Stimulated activated CD4-positive, alpha-beta T cell treated with anti-CD3 and anti-CD28 coated beads, TNF-alpha, amount 100 ng/mL, for 48 hours (primary cell): ENCODE measurements at places on chromosomes 2 and 18.

DNA sequence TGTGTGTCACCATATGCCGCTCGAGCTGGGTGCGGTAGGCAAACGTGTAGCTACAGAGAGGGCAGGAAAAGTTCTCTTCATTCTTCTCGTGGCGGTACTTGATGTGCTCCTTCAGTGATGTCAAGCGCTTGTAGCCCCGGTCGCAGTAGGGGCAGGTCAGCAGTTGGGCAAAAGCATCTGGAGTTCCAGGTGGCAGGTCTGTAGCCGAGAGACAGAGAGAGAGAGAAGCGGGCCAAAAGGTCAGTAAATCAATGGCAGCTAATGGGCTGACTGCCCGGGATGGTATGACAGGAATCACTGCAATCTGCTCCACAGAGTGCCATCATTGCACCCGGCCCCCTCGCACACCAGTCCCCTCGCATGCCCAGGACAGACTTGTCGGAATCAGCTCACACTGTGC is 116.0 kb downstream of the ZEB2 start:
- DNase-seq, result no peak

DNA sequence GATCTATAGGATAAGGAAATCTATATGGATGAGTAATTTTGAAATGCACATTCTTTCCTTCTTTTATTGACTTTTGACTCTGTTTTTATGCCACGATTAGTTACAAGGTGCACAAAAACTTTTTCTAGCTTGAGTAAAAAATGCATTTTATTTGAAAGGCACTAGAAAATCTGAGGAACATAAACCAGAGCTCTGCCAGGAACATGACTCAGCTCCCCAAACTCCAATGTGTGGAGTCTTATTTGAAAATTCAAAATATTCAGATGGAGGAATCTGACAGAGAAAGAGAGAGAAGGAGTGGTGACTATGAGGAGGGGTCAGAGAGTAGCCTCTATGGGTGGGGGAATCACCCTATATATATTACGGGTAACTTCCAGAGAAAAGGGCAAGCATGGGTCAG is 231.0 kb downstream of the DCC start:
- no peak for DNase-seq

DNA sequence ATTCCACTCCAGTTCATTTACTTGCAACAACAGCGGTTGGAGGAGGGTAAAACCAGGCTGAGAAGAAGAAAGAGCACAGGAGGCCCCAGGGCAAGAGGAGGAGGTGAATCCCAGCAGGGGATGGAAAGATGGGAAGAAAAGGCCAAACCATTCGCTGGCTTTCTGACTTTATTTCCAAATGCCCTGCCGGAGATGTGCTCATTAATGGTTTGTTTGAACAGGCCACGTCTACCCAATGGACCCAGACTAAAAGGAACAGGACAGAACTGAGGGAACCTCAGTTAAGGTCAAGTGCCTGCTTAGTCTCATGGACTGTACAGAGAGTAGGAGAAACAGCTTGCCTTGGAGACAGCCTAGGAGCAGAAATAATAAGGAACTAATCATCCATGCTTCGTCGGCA is 121.6 kb upstream of the NDUFV2 start:
- no peak for DNase-seq

DNA sequence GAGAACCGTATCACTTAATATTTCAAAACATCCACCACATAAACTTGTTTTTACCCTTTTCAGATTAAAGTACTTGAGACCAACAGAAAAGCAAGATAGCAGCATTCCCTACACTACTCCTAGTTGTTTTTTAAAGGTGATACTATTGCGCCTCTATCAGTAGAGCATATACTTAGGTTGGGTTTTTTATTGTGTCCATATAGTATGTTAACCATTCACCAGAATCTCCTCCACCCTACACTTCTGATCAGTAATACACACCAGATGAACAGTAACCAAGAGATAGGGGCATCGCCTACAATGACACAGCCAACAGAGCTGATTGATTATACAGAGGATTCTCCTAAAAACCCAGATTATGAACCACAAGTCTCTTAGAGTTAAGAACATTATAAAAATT is 70.1 kb upstream of the ZNF385B start:
- no peak for DNase-seq

- no peak for DNase-seq
These were observed 214.7 kb downstream of the SEPTIN10 start for GRCh38 chr2:109399066-109399465.

- DNase-seq, result no peak
These were observed 60.3 kb upstream of the GPC1 start for GRCh38 chr2:240375024-240375645.

- no peak for DNase-seq
These were observed 495 bp downstream of the TMEM169 start for GRCh38 chr2:216082117-216082711.

GRCh38 chr2:99697811-99698568 is 208.2 kb upstream of the REV1 start:
- no peak for DNase-seq

DNA sequence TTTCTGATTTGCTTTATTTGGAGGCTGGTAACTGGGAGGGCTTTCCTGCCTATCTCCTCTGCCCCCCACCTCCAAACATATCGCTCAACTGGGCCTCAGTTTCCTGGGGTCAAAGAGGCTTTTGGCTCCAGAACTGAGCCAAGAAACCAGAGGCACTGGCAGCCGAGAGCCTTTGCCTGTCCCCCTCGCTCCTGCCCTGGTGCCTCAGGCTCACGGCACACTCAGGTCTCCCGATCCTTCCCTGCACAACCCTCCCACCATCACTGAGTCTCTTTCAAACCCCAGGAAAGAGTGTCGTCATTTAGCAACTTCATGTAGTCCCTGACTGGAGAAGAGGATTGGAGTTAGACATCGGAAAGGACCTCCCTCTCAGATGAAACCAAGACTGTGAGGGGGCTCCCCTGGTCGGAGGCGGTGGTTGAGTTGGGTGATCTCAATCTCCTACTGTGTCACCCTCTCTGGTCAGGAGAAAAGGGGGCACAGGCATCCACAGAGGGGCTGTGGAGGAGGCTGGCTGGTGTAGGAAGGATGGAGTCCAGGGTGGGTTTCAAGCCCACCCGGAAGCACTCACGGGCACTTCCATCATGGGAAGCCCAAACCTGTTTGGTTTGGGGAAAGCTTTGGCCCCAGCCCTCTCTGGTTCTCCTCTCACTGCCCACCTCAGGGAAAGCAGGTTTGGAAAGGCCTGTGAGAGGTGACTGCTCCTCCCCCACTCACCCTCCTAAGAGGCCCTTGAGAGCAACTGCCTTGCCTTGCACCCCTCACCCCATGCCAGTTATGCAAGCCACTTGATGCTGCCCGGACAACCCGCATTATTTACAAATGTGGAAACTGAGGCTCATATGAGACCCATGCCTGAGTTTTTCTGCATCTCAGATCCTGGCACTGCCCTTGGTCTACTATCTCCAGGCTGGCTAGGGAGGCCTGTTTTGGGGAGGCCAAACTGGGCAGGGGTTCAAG is 62.3 kb downstream of the TNS1 start:
- no peak for DNase-seq

- DNase-seq, result no peak
These were observed 32.2 kb downstream of the DPYSL5 start for GRCh38 chr2:26880161-26880560.

- no peak for DNase-seq
These were observed 1.4 kb upstream of the ZNF804A start for GRCh38 chr2:184596819-184597411.

DNA sequence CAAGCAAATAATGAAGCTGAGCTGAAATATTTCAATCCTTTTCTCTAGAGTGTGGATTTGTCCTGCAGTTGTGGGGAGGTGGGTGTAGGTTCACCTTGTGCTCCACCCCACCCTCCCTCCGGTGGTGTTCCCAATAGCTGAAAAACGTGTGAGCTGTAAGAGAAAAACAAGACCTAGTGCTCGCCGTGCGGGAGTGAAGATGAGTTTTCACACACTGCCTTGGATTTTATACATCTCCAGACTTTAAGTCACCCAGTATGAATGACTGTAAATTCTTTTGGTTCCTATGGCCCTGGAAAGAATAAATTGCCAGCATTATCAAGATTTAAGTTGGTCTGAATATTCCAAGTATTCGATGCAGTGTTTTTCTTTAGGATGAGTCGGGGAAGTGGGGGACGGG is 1.9 kb upstream of the SOX11 start:
- DNase-seq, result no peak

- no peak for DNase-seq
These were observed 58.4 kb downstream of the ITGB1BP1 start for GRCh38 chr2:9364791-9365497.

DNA sequence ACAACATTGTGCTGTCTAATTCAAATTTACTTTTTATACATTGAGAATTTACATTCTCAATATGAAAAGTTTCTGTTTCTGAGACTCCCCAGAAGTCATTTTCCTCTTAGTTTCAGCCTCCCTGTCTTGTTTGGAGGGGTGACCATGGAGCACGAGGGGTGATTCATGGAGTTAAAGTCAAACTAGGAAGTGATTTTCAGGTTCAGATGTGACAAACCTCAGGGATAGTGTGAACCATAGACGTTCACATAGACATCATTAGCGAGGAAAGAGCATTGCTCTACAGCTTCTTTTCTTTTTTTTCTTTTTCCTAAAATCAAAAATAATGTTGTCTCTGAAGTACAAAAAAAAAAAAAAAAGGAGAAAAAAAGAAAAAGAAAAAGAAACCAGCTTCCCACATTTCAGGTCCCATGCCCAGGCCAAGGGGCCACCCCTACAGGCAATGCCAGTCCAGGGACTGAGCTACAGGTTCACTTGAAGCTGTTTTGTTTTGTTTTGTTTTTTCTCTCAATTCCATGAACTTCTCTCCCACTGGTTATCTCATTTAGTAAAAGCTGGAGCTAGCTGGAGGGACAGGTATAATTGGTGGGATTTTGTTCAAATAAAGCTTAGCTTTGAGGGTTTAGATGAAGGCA is 18.1 kb upstream of the LCLAT1 start:
- DNase-seq, result no peak

- DNase-seq, result no peak
These were observed 442.4 kb downstream of the EPHA4 start for GRCh38 chr2:221129657-221130056.

- no peak for DNase-seq
These were observed 55.4 kb upstream of the NCOA1 start for GRCh38 chr2:24435391-24436316.

GRCh38 chr18:61870151-61870550 is 22.7 kb downstream of the RNF152 start:
- DNase-seq, result no peak

GRCh38 chr2:2886922-2887321 is 490.7 kb downstream of the EIPR1 start:
- DNase-seq, result no peak

GRCh38 chr2:11481426-11481788 is 15.4 kb upstream of the E2F6 start:
- no peak for DNase-seq

GRCh38 chr2:199812493-199812892 is 38.5 kb downstream of the FTCDNL1 start:
- no peak for DNase-seq

DNA sequence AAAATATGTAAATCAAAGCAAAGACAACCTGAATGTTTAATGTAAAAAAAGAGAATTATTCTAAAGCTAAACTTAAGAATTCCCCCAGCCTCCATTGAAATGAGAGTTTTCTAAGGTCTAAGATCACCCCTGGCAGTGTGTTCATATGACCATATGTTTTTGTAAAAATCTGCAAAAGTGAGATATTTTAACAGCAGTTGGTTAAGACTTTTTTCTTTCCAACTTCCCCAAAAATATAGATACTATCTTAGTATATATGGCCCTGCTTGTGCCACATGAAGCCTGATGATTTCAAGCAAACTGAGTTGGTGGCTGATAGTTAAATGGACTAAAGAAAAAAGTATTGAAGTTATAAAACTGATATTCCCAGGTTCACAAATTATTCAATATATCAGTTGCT is 35.4 kb downstream of the ZNF804A start:
- no peak for DNase-seq

DNA sequence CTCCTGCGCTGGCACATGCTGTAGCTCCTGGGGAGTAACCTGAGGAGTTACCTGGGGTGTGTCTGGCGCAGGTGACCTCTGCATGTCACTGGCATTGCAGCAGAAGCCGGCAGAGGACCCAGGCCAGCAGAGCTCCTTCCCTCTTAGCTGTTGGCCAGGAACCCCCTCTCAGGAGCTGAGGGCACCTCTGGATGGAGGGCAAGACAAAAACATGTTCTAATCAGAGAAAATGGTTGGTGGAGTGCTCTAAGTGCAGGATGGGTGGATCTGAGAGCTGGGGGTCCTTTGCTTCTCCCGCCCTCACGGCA is 44.9 kb upstream of the SNTG2 start:
- no peak for DNase-seq

DNA sequence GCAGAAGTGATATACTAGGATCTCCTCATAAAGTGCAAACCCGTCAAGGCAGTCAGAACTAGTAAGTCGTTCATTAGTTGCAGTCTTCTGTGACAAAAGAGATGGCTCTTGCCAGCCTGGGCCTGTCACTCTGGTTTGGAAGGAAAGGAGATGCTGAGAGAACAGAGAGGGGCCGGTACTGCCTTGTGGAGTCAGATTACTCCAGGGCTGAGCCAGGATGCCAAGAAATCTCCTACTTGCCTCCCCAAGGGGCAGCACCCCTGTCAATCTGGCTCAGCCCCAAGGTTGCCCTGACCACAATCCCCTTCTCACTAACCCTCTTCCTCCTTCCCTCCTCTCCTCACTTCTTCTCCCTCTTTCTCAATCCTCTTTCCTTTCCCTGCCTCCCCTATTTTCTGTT is 62.9 kb upstream of the ASPRV1 start:
- DNase-seq, result no peak

- DNase-seq, result no peak
These were observed 131.6 kb downstream of the NXPH2 start for GRCh38 chr2:138648606-138649005.

DNA sequence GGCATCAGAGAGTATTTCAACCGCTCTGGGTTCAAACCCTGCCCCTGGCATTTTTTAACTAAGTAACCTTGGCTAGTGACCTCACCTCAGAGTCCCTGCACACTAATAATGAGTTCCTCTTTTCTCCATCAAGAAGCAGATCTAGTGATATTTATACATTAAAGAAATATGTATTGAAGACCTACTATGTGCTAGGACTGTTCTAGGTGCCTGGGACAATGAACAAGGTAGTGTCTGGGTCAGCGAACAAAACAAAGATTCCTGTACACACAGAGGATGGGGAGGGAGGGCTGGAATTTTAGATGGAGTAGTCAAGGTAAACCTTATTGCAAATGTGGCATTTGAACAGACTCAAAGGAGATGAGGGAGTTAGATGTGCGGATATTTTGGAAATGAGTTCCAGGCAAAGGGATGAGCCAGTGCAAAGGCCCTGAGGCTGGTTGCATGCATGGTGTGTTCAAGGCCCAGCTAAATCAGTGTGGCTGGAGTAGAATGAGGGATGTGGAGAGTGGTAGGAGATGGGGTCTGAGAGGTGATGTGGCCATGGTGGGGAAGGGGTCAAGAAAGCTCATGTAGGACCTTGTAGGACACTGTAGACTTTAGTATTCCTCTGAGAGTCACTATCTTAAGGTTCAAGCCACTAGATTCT is 57.6 kb upstream of the FZD7 start:
- DNase-seq, result no peak

GRCh38 chr18:12291690-12292089 is 16.4 kb upstream of the TUBB6 start:
- DNase-seq, result no peak

- no peak for DNase-seq
These were observed 17.9 kb downstream of the KCNIP3 start for GRCh38 chr2:95314964-95315611.

- DNase-seq, result no peak
These were observed 4.8 kb downstream of the ALK start for GRCh38 chr2:29916571-29916970.
